ENCODE measurements at places on chromosomes 7 and 10. TPM values are rescaled to one million over a fixed set of nuclear protein-coding genes. Genes with fewer than 3 reads are reported as not detected.

- DNase-seq, result no peak
These were observed 134.3 kb downstream of the TAX1BP1 start for GRCh38 chr7:27873981-27874957.

DNA sequence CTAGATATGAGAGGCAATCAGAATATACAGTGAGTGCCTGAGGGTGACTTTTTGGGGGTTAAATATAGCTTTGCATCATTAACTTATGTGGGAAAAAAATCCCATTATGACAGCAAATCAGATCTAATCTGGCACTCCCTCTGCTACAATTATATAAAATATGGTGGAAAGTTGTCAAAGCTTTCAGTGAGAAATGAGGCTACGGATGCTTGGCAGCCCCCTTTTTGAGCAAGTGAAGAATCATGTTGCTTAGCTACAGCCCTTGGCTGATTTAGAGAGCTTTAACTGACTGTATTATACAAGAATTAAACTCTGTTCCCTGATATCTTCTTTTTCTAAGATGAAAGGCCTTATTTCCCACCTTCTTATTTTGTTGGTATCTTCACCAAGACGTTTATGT, 57.4 kb downstream of the GPR158 start:
- DNase-seq, result no peak

GRCh38 chr10:2284071-2284470, 546.7 kb upstream of the ADARB2 start:
- no peak for DNase-seq

The INMT gene
- polyA plus RNA-seq, result 2.2 TPM

- DNase-seq, result no peak
These were observed 33.8 kb upstream of the ARMS2 start for GRCh38 chr10:122420624-122421007.

The LIPJ gene
- polyA plus RNA-seq, result 0.59 TPM

DNA sequence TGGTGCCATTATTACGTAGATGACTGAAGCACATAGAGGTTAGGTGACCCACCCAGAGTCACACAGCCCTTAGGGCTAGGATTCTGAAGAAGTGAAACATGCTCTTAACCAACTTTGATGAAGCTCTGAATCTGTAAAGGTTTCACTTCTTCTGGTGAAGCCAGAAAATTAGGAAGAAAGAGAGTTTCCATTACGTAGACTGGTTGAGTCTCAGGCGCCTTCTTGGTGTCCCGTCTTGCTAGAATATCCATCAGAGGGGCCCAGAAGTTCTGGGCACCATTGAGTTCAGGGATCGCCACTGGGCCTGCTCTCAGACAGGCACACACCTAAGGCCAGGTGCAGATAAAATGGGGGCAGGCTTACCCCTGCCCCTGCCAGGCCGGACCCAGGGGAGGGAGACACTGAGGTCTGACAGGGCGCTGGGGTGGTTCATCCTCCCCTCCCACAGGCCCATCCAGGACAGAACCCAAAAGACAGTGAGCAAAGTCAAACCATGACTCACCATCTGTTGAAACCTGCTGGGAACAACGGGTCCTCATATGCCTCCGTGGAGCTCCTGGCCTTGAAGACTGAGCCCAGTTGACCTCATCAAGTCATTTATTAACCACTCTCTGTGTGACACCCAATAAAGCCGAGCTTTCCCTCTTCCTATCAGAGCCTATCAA, 33.2 kb downstream of the DRGX start:
- no peak for DNase-seq

- DNase-seq, result peak; percentile 20
These were observed 241.5 kb downstream of the PHTF2 start for GRCh38 chr7:78039790-78040776.

- DNase-seq, result peak; percentile 85
These were observed 19.3 kb downstream of the TCAF1 start for GRCh38 chr7:143882604-143883078.

The NXPH1 gene
- 1.7 TPM for polyA plus RNA-seq

GRCh38 chr10:8825611-8826010, 771.1 kb downstream of the GATA3 start:
- no peak for DNase-seq

DNA sequence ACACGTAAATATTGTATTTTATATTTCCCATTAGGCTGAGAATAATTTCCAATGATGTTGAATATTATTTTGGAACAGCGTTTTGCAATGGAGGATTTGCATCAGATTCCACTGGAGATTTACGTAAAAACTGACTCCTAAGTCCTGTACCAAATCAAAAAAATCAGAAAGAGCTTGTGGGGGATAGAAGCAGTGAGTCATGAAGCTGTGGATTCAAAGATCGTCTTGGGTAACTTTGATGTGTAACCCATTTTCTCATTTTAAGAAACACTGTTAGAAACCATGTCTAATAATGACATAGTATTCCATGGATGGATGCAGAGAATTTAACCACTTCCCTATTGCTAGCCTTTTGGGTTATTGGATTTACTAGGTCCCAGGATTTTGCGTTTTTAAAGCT, 158.6 kb downstream of the INHBA start:
- no peak for DNase-seq

The EGR2 gene
- polyA plus RNA-seq, result 0.94 TPM

DNA sequence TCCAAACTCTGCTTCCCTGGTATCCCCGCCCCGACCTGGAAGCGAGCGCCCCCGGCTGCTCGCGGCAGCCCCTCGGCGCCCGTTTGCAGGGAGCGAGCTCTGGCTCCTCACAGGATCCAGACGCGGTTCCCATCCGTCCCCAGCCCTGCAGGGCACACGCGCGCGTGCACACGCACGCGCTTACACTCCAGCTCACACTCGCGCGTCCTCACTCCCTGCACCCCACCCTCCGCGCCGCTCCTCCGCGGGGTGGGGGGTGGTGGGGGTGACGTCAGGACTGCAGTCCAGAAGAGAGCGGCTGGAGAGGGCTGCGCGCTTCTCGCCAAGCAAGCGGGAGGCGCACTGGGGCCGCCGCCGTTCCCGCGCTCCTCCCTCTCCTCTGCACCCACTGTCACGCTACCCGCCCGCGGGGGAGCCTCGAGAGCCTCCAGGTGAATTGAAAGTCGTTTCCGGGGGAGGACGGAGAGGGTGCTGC, 255.6 kb downstream of the OTUD1 start:
- peak; percentile 22 for DNase-seq

DNA sequence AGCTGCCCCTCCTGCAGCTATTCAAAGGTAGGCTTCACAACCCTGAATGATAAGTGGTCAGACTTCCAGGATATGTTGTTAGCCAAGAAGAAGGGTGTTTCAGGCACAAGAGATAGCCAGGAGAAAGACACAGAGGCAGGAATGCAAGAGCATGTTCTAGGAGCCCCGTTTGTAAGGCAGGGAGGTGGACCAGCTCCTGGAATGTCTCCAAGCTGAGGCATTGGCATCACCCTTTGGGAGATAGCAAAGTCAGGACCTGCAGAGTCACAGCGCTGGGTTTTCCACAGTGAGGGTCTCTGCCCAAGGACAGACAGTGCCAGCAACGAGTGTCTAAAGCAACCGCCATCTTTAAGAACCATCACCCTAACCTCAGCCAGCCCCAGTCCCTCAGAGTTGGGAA, 484.5 kb upstream of the ZMIZ1 start:
- no peak for DNase-seq

The KLF14 gene
- polyA plus RNA-seq, result not detected

DNA sequence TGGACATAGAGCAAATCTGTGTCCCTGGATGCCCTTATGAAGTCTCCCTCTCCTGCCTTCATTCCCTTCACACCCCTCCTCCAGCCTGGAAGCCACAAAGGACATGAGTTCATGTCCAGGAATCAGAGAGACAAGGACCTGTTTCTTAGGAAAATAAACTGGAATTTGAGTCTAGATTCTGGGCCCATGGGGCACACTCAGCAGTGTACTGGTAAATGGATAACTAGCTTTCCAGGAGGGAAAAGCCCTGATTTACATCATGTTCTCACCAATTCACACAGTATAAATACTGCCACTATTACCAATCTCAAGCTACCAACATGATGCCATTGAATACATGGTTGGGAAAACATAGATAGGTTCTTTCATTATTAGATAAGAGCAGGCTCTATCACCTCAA, 9.9 kb downstream of the FAM237B start:
- DNase-seq, result no peak

The TBXAS1 gene
- 6.2 TPM for polyA plus RNA-seq

DNA sequence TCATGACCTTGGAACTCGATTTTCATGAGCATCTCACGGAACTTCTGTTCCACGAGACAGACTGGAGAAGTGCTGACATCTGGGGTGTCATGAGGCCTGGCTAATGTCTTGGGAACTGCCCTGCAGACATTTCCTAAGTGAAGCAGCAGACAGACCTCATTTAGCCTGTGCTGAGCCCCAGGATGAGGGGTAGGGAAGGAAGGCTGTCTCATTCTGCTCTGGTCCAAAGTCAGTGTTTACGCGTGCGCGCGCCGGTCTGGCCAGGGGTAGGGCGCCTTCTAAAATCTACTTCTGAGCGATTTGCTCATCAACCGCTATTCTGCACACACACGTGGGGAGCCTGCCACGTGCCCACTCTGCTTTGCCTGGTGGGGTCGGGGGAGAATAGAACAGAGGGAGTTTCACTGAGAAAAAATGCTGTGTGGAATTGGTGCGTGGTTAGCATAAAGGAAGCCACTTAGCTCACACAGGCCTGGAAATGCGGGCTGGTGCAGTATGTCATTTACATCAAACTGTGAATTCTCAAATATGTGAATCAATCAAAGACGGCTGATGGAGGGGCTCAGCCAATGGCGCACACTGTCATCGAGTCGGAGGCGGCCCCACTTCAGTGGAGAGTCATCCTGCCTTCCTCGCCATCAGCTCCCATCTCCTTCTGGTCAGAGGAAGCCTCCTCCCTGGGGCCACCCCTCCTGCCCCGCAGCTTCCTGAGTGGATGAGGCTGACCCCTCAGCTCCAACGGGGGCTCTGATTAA, 335.1 kb downstream of the ADARB2 start:
- DNase-seq, result peak; percentile 73

GRCh38 chr10:118694848-118695247, 59.9 kb downstream of the CACUL1 start:
- no peak for DNase-seq

DNA sequence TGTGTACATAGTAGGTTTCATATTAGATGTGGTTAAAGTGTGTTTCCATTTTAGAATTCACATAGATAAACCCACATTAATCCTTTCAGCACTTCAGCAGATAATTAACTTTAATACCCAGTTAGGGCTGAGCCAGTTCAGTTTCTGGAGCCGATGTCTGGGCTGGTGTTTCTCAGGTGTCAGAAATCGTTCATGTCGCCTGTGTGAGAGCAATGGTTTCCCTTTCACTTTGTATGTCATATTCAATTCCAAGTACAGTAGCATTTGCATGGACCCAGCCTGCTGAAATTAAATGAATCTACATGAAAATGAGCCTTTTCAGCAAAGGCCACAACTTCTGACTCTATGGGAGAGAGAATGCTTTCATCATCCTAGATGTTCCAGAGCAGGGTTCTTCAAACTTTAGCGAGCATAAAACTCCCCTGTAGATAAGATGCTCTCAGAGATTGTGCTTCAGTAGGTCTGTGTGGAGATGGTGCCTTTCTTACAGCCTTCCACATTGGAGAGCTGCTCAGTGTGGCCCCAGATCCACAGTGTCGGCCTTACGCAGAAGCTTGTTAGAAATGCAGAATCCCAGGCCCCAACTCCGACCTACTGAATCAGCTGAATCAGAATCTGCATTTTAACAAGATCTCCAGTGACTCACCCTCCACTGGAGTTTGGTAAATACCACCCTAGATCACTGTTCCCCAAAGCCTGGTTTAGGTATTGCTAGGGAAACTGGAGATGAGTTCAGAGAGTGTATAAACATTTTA, 19.6 kb downstream of the WIPF3 start:
- peak; percentile 44 for DNase-seq

The CALCR gene
- polyA plus RNA-seq, result not detected

DNA sequence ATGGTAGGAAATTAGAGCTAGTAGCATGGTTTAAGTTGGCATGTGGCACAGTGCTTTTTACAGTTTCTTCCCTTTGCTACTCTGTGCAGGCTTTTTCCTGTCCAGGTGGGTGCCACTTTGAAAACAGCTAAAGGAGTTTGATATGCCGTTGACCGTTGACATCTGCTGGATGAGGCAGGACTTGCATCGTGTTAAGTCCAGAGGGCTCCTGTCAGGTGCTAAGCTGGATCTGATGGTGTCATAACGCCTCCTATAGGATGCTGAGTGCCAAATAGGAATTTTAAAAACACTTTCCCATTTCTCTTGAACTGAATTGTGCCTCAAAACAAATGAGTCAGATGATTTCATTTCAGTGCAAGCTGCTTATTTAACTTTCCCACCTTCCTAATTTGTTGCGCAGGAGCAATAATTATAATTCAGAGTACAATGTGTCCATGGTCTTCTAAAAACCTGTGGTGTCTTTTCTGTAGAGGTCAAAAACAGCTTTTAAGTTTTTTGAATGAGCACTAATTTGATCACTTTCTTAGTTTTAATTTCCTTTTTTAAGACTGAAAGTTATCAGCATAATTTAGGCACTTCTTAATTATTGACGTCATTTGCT, 178.3 kb downstream of the CDCA7L start:
- peak; percentile 61 for DNase-seq

- DNase-seq, result peak; percentile 29
These were observed 57.0 kb downstream of the P4HA1 start for GRCh38 chr10:73039635-73040034.

The PNLIP gene
- not detected for polyA plus RNA-seq

DNA sequence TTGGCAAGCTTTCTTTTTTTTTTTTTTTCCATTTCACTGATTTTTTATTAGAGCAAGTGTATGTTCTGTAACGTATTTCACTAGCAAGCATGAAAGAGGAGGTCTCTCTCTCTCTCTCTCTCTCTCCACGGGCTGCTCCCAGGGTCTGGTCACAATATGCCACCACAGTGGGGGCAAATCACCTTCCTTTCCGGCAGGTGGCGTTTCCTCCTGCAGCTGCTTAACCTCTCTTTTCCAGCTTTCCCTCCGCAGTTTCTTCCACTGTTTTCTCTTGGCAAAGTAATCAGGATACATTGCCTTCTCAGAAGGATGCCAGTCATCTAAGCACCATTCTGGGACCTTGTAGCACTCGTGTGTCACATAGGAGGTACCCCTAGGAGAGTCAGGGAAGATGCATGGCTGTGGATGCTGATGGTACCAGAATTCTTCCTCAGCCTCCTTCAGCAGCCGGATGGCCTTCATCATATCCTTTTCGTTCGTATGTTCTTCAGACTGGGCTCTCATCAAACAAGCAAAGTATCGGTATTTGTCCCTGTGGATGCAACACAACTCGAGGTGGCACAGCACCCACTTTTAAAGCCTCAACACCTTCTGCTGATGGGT, 197.3 kb upstream of the PODXL start:
- DNase-seq, result peak; percentile 55

GRCh38 chr7:65980478-65981250, 1.3 kb downstream of the GUSB start:
- peak; percentile 11 for DNase-seq

DNA sequence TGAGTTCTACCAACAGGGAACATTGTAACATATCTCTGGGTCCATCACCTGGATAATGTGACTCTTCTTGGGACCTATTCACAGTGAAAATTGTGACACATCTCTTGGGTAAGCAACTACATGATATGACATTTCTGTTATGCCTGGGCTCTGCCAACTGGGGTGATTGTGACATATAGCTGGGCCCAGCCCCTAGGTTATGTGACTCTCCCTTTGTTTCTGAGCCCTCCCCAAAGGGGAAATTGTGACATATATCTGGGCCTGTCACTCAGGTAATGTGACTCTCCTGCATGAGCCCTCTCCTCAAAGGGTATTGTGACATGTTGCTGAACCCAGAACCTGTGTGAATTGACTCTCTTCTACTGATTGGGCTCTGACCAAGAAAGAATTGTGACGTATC, 22.4 kb upstream of the ZNF107 start:
- no peak for DNase-seq

The SUN3 gene
- polyA plus RNA-seq, result 1.7 TPM

The TMEM178B gene
- polyA plus RNA-seq, result 0.46 TPM

The LRRD1 gene
- 0.20 TPM for polyA plus RNA-seq

GRCh38 chr7:72268796-72269195, 143.3 kb downstream of the CALN1 start:
- no peak for DNase-seq
